ENCODE measurements at places on chromosomes 3 and 15.

GRCh38 chr3:138429665-138430064 lies 4.8 kb upstream of the ESYT3 start:
- DNase-seq = no peak

DNA sequence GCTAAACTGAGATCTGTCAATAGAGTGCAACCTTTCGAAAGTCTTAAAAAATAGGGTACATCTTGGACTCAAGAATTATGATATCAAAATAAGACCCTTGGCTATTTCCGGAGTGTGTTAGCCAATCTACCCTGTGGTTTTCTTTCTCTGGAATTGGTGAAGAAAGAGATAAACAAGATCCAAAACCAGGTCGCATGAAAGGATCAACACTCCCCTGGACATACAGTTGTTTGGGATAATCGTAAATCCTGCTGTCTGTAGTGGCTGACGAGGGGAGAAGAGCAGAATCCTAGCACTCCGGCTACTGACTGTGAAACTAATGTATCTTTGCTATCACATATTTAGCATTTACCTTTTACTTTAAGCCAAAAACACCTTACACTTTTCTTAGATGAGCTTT lies 30.9 kb downstream of the FNDC3B start:
- DNase-seq = no peak

DNA sequence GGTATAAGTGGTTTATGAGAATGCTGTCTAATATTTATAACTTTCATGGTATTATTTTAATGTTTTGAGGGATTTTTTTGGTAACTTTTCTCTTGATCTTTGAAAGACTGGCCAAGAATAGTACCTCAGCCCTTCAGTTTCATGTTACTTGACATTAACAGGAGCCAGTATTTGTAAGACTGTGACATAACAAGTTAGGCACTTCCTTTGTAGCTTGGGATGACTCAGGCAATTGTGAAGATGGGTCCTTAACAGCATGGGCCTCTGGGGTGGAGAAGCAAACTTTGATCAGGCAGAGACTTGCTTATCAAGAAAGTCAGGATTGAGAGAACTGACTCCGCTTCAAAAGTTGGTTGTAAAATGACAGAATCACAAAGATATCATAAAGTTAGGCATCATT lies 9.5 kb downstream of the LRRC49 start:
- DNase-seq = no peak

- no peak for DNase-seq
Measured at GRCh38 chr15:86654501-86654900, 574.8 kb downstream of the AGBL1 start.

- DNase-seq = no peak
Measured at GRCh38 chr3:160091441-160091840, 102.8 kb downstream of the IL12A start.

GRCh38 chr3:42149975-42150374 lies 58.8 kb downstream of the TRAK1 start:
- DNase-seq = no peak

DNA sequence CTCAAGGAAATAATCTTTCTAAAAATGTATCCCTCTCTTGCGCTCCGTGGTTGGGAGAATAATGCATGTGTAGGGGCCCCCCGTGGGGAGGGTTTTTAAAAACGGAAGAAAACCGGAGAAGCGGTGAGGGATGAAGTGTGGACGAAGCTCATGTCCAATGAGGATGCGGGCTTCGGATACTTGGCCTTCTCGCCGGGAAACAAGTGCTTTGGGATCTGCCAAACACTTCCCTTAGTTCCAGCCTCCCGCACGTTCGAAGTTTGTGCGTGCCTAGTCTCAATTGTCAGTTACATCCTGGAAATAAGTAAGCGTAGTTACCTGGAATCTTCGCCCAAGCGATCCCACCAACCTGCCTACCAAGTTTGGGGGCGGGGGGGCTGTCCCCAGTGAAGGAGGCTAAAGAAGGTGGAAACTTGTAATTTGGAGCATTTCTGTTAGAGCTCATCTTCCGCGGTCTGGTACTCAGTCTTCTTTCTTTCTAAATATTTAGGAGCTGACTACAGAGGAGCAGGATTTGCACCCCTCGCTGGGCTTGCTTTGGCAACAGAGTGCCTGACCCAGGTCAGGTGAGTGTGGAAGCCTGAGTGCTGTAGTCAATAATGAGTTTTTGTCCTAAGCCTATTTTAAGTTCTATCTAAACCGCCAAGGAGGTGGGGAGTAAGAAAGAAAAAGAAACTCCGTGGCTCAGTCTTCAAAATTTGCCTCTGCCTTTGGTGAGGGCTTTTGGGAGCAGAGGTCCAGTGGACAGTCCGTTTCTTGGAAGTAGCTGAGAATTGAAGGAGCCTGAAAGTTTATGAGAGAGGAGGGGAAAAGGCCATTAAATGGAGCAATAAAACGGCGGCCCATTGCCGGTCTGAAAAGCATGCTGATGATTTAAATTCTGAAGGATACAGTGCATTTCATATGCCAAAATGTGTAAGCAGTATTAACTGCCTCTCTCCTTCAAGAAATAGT lies 1.1 kb downstream of the ITPR1 start:
- DNase-seq = no peak

- no peak for DNase-seq
Measured at GRCh38 chr3:36635731-36636130, 128.6 kb downstream of the DCLK3 start.

DNA sequence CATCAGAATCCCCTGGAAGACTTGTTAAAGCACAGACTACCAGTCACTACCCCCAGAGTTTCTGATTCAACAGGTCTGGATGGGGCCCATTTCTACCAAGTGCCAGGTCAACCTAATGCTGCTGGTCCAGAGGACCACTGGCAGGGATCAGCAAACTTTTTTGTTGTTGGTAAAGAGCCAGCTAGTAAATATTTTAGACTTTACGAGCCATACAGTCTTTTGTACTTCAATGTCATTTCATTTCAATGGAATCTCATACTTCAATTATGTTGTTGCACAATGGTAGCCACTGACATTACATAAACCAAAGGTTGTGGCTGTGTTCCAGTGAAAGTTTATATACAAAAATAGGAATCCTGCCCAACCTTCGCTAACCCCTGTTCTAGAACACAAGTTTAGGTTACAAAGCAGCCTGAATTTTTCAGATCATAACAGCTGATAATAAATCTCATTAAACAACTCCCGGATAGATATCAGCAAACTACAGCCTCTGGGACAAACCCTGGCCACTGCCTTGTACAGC lies 28.7 kb downstream of the ULK4 start:
- no peak for DNase-seq

DNA sequence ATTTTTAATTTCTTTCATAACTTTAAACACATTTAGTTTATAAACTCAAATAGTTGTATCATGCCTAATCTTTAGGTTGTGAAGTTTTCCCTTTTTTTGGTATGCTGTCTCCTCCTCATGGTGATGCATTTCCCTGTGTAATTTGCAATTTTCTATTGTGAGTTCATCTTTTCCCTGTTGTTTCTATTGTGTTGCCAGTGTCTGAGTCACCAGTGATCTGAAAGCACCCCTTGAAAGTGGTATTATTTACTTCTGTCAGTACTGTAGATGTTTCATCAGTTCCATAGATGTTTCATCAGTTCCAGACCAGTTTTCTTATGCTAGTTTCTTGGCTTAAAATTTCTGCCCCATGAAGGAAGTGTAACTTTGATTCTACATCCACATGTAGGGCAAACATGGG lies 80.6 kb downstream of the OXSM start:
- no peak for DNase-seq

DNA sequence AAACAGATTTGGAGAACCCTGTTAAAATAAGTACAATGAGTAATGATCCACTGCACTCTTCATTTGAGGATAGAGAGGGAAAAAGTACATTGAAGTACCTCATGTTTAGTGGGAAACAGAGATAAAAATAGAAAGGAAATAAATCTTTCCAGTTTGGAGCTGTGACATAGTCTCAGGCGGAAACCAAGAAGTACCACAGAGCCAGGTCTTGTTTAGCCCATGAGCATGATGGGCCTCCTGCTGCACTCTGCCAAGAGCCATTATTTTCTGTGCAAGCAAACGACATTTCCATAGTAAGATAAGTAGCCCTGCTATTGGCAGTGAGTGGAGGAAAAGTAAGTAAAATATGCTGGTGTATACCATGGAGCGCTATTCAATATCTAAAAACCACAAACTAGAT lies 796.1 kb downstream of the TBL1XR1 start:
- no peak for DNase-seq

- no peak for DNase-seq
Measured at GRCh38 chr3:12489368-12489767, 5.1 kb downstream of the TSEN2 start.

DNA sequence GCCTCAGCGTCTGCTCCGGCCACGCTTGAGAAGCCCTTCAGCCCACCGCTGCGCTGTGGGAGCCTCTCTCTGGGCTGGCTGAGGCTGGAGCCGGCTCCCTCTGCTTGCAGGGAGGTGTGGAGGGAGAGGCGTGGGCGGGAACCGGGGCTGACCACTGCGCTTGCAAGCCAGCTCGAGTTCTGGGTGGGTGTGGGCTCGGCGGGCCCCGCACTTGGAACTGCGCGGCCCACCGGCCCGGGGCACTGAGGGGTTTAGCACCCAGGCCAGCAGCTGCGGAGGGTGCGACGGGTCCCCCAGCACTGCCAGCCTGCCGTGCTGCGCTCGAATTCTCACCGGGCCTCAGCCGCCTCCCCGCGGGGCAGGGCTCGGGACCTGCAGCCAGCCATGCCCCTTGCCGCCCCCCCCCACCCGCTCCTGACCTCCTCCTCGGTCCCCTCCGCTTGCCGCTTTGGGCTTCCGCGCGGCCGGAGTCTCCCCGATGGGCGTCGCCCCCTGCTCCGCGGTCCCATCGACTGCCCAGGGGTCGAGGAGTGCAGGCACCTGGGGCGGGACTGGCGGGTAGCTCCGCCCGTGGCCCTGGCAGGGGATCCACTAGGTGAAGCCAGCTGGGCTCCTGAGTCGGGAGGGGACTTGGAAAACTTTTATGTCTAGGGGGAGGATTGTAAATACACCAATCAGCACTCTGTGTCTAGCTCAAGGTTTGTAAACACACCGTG lies 106.7 kb downstream of the RAP2B start:
- no peak for DNase-seq

DNA sequence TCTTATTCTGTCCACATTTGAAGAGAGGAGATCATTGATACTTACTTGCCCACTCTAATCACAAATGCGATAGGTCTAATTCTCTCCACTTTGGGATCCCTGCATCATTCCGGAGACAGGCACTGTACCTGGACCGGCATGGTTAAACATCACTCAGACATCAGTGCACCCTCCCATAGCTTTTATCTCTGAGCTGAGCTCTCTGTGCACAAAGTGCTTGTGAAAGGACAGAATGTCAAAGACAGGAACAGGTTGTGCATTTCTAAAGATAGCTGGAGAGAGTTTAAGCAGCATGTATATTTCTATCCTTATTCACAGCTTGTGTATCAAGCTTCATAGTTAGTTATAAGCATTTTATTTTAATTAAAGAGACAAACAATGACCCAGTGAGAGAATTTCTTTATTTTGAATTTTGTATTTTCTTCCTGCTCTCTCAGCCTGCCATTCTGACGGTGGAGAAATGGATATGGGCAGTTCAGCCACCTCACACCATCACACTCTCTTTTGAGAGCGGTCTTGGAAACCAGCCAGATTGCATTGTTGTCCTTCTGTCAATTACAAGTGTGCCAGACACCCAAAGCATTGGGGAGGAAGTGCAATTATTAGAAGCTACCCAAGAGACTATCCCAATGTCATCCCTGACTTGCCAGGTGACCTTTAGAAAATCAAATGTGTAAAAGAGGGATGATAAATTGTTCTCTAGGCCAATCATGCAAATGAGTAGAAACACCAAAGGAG lies 65.2 kb upstream of the CHL1 start:
- no peak for DNase-seq
